ENCODE measurements at places on chromosomes 5 and 9.

GRCh38 chr5:136375920-136376319 lies 10.6 kb upstream of the TRPC7 start:
- no peak for DNase-seq

DNA sequence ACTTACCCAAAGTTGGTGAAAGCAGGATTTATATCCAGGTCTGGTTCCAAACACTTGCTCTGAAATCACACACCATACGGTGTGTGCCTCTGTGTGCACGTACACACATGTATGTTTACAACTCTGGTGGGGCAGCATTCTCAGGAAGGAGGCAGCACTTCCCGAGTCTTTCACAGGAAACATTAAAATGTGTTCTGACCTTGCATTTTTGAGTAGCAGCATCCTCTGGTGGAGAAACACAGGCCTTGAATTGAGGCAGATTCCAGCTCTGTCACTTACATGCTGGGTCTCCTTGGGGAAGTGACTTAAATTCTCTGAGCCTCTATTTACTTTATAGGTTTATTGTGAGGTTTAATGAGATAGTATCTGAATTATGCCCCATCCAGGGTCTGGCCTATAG lies 126.4 kb downstream of the RGS3 start:
- DNase-seq: no peak

- no peak for DNase-seq
Measured at GRCh38 chr9:135224286-135224877, 136.9 kb downstream of the OLFM1 start.

DNA sequence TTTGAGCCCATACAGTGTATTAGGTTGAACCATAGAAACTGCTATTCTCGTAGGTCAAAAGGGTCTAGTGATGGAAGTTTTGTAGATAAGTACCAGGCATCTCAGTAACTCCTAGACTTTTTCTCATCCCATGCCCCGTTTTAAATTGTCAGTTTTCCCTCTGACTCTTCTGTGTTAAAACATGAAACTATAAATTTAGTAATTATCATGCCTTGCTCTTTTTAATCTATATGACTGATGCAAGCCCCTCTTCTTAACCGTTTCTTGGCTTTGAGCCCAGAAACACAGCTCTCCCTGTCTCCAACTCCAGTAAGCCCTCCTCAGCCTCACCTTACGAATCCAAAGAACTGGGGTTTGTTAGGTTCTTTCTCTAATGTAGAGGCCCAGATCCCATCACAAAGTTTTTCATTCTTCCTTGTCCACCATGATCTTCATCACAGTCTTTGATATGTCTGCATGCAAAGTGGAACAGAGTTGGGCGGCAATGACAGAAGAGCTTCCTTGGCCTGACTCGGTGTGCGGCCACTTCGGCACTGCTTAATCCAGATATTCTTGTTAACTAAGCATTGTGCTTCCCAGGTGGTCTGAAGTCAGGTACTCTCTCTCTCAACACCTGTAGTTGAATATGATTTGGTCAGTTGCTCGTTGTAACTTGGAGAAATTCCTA lies 21.1 kb downstream of the RGMB start:
- DNase-seq: no peak

DNA sequence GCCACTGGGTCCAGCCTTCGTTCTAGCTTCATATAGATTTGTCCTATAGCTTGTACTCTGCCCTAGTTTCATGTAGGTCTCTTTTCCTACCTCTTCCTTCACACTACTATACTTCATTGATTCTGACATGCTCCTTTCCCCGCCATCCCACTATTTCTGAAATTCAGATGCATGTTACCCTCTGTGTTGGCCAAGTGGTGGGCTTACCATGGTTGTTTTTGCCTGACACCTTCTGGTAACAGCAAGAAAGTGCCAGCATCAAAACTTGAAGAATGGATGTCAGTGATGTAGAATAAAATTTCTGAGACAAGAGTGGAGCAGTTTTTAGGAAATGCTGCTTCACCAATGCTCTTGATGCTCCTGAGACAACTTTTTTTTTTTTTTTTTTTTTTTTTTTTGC lies 19.5 kb upstream of the SERINC5 start:
- no peak for DNase-seq

DNA sequence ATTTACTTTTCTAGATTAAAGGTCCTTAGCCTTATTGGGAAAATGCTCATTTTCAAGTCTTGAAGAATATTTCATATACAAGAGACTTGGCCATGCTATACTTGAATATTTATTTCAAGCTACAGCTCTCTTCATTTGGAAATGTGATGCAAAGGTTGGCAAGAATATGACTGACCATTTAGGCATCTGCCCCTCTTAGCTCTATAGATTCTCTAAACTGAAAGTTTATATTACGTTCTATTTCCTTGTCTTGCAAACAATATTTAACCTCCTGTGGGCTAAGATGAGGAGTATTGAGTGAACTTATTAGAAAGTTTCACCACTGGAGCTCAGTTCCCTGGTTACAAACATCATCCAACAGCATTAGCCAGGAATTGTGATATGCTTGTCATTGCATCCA lies 593.1 kb downstream of the MAT2B start:
- DNase-seq: no peak

DNA sequence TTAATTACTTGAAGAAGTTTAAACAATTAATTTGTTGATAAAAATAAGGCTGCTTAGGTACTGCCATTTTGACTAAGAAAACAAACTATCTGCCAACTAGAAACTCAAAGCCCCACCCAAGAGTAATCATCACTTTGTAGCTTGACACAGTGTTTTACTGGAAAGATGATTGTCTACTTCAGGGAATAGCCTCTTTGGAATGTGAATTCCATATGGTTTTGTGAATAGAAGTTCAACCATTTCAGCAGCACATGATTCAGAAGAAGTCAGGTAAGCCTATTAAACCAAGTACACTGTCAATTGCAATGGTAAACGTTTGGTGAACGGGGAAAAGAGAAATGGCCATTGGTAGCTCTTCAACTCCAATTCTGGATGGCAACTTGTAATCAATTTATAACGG lies 55.2 kb downstream of the PLK2 start:
- DNase-seq: no peak

GRCh38 chr9:13369431-13369830 lies 89.9 kb upstream of the MPDZ start:
- no peak for DNase-seq

Measured in activated B cell treated with CpG ODN at 0.5 μM for 24 hours (primary cell).